ENCODE measurements at places on chromosomes 3 and 15. TPM values are rescaled to one million over a fixed set of nuclear protein-coding genes. Genes with fewer than 3 reads are reported as not detected.

DNA sequence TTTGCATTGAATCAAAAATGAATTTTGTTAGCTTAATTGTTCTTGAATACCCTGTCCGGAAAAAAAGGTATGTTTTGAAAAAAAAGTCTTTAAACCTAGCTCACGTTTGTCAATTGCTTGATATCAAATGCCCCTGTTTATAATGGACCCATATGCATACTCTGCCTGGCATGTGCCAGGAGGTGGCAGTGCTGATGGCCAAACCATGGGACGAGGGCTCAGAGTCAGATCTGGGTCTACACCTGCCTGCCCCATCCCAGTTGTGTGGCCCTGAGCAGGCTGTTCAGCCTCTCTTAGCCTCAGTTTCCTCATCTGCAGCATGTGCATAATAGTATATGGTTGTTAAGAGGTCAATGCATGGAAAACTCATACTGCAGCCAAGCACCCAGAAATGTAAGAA lies 38.8 kb downstream of the PRKCD start:
- no peak for DNase-seq

DNA sequence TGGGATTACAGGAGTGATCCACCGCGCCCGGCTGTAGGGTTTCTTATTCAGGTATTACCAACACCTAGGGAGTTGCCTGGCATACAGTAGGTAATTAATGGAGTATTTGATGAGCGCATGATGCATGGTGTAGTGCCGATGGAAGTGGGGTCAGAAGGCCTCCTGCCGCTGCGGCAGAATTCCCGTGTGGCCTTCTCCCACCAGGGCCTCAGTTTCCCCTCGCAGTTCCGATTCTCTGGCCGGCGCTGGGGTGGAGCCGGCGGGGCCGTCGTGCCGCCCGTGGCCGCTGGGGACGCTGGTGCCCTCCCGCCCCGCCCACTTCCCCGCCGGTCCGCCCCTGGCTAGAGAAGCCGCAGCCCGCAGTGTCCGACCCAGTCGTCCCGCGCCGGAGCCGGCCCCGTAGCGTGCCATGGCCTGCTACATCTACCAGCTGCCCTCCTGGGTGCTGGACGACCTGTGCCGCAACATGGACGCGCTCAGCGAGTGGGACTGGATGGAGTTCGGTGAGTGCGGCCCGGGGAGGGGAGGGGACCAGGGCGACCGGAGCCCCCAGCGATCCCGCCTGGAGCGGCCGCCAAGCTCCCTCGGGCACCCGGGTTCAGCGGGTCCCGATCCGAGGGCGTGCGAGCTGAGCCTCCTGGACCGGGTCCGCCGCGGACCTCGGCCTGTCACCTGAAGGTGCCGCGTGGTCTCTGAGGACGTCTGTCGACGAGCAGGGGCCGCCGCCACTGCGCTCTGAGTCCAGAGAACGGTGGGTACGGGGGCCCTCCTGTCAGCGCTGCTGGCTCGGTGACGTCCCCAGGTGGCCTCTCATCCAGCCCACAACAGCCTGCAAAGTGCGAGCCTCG lies at the start of gene IRAK2:
Gene IRAK2, plus strand, starts transcription at position 374 of the 848 bp plus-strand sequence. Its CDS starts 36 bp downstream, at position 410.
- DNase-seq, result peak; percentile 70

HYKK gene
- 3.6 TPM for polyA plus RNA-seq

DNA sequence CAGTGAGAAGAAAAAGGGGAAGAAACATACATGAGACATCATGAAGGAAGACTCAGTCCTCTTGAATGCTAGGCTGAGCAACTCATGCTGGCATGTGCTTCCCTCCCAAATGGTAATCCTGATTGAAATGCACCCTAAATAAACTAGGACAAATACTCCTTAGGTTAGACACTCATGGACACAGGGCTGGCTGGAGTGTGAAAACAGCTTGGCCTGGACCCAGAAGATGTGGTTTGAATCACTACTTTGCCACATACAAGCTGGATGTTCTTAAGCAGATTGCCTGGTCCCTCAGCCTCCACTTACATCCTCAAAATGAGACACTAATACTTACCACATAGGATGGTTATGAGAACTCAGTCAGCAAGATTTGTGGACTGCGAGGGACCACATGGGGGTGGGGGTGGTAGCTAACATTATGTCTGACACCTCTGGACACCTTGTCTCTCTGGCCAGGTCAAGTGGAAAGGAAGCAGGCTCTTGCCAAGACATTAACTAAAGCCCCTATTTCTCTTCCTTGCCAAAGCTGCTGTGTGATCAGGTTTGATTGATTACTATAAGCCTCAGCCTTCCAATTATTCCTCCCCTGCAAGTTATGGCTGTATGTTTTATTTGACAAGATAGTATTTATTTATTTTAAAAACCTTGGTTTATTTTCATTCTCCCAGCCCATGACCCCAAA lies 138.9 kb upstream of the SLC7A14 start:
- no peak for DNase-seq

FBXW12 gene
- not detected for polyA plus RNA-seq

CKMT1A gene
- 0.22 TPM for polyA plus RNA-seq

DNA sequence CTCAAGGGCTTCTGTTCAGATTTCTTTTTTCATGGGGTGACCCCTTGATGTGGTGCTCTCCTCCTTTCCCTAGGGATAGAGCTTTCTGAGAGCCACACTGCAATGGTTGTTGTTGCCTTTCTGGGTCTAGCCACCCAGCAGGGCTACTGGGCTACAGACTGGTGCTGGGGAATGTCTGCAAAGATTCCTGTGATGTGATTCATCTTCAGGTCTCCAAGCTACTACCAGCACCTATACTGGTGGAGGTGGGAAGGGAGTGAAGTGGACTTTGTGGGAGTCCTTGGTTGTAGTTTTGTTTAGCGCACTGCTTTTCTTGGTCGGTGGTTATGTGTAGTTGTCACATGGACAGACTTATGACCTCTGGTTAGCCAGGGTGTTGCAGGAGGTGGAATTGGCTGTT lies 392.3 kb upstream of the CNTN6 start:
- DNase-seq, result no peak

GRCh38 chr3:34107669-34108068 lies 309.2 kb downstream of the PDCD6IP start:
- DNase-seq, result no peak

NIPA2 gene
- 24.6 TPM for polyA plus RNA-seq

- DNase-seq, result no peak
Observed at GRCh38 chr3:3636815-3637214, 162.4 kb upstream of the LRRN1 start.

LDHAL6B gene
- not detected for polyA plus RNA-seq

GRCh38 chr15:100879464-100880138 lies at the start of gene ALDH1A3:
ALDH1A3 (plus strand) TSS chr15:100879831; CDS start chr15:100879908, 77 bp downstream.
- DNase-seq, result peak; percentile 47

CDAN1 gene
- 4.9 TPM for polyA plus RNA-seq

FAM107A gene
- polyA plus RNA-seq, result 47.7 TPM

RHOV gene
- polyA plus RNA-seq, result 0.03 TPM

- no peak for DNase-seq
Observed at GRCh38 chr3:194465920-194466570, 20.8 kb downstream of the ATP13A3 start.

DNA sequence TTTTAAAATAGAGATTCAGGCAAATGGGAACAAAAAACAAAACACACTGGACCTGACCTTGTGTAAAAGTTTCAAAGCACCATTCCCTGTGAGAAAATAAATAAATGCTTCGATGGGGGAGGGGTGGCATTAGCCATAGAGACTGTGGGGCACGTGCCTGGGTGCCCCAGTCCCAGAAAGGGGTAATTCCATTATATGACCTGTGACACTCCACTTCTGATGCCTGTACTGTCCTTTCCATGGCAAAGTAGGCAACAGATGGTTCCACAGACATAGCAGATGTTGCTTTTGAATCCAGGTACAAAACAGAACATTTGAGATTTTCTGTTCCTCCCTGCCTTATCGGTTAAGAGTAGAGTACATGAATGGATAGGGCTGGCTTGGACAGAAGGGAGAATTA lies 3.9 kb downstream of the PHLDB2 start:
- no peak for DNase-seq

DNA sequence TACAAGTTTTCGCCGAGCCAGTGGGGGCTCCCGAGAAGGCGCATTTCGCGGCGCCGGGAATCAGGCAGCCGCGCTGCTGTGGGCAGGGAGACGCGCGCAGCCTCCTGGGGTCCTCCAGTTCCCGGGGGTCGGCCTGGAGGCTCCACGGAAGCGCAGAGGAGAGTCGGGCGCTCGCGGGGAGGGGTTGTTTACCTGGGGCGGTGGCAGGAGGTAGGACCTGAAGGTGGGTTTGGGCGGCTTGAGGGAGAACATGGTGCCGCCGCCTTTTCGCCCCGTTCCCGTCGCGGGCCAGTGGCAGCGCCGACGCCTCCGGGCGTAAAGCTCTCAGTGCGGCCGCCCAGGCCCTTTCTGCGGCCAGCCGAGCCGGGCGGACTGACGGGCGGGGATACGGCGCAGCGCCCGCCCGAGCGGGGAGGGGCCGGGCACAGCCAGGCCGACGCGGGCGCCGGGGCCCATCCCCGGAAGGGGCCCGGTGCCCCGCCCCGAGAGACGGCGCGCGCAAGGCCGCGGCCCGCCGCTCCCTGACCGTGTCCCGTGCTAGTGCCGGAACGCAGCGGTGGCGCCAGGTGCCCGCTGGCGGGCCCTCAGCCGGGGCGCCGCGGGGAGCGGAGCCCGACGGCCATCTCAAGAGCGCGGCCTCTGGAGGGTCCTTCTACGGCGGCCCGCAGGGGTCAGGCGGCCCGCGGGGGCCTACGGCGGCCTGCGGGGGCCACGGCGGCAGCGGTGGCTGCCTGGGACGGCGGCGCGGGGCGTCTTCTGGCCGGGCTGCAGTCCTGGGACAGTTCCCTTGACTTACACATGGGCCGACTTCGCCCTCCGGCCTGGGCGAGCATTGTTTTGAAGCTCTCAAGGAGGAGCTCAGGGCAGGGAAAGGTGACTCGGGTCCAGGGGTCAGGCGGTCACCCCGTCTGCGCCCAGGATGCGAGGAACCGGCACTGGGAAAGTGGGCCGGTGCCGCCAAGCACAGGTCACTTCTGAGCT lies at the start of gene MTMR10:
Gene MTMR10, minus strand, starts transcription at position 374 of the 981 bp plus-strand sequence. Its CDS starts 122 bp downstream, at position 252.
- DNase-seq, result peak; percentile 78

GRCh38 chr3:186380622-186381380 lies 18.8 kb upstream of the DGKG start:
- peak; percentile 32 for DNase-seq

GRCh38 chr3:31762888-31763351 lies 218.1 kb downstream of the OSBPL10 start:
- no peak for DNase-seq

GRCh38 chr15:67307889-67308597 lies 53.5 kb downstream of the IQCH start:
- DNase-seq, result no peak

DNA sequence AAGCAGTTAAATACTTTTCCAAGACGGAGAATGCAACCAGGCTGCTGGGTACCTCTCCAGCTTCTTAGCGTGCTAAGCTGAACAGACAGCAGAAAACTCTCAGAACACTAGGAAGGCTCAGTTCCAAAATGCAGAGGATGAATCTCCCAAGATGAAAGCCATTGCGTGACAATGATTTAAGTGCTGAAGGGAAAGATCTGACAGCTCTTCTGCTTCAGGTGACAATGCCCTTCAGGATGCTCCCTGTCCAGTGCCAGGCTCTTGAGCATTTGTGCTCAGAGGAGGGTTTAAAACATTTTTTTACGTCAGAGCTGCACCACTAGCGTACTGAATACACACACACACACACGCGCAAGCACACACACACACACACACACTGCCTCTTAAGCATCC lies 26.3 kb downstream of the ARHGEF3 start:
- DNase-seq, result no peak

DNA sequence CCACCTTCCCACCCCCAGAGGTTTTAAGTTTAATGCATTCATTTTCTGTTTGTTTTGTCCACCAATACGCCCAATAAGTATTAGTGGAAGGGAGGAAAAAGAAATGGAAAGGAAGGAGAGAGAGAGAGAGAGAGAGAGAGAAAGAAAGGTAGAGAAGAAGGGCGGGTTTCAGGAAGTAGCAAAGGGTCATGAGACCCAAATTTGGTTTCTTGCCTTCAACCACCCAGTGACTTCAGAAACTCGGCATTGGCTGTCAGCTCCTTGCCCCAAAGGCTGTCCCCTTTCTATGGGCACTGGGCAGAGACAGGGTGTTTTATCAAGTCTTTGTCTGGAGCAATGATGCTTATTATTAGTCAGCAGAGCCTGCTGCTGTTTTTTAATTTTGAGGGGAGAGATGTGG lies 13.5 kb upstream of the NR1D2 start:
- no peak for DNase-seq

- no peak for DNase-seq
Observed at GRCh38 chr3:125213946-125214542, 1.5 kb upstream of the SLC12A8 start.
